ENCODE measurements at places on chromosomes 7 and 10. TPM values are rescaled to one million over a fixed set of nuclear protein-coding genes. Genes with fewer than 3 reads are reported as not detected.

The LIPA gene
- 72.5 TPM for total RNA-seq

The OPN1SW gene
- total RNA-seq = not detected

- no peak for DNase-seq
These were observed 97.7 kb upstream of the TMEM196 start for GRCh38 chr7:19871102-19871501.

The SAMD9L gene
- total RNA-seq = 28.4 TPM
